Activated CD4-positive, alpha-beta T cell treated with anti-CD3 and anti-CD28 coated beads, Interleukin-2, amount 50 U/mL, for 1 hour (primary cell): ENCODE measurements at places on chromosomes 11 and 22.

DNA sequence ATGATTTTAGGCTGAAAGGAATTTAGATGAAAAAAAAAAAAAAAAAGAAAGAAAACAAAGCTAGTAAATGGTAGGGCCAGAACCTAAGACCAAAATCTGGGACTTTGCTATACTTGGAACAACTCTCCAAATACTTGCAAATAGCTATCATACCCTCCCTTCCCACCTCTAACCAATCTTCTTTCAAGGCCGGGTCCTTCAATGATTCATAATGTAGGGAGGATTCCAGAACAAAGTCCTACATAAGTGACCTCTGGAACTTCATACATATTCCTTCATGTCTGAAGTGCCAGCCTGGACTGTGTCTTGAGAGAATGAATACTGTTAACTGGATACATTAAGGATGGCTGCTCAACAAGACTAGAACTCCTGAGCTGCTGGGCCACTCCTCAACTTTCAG lies 9.9 kb downstream of the STK33 start:
- no peak for DNase-seq

GRCh38 chr11:66126064-66126463 lies 56.0 kb downstream of the PACS1 start:
- DNase-seq, result no peak

GRCh38 chr11:21446939-21447590 lies 745.8 kb upstream of the ANO5 start:
- DNase-seq, result no peak

DNA sequence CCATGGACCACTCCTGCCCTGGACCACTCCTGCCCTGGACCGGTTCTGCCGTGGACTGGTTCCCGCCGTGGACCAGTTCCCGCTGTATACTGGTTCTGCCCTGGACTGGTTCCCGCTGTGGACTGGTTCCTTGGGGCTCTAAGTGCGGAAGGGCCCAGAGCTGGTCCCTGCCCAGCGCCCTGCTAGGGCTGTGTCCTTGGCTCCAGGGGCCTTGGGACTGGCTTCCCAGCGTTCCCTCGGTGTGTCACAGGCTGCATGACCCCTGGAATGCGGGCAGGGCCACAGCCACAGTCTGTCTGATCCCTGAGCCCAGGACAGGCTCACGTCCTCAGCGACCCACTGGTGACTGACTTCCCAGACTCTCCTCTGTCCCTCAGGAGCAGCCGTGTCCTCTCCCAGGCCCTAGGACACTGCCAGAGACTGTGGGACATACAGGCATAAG lies 412.2 kb downstream of the TBC1D22A start:
- no peak for DNase-seq

DNA sequence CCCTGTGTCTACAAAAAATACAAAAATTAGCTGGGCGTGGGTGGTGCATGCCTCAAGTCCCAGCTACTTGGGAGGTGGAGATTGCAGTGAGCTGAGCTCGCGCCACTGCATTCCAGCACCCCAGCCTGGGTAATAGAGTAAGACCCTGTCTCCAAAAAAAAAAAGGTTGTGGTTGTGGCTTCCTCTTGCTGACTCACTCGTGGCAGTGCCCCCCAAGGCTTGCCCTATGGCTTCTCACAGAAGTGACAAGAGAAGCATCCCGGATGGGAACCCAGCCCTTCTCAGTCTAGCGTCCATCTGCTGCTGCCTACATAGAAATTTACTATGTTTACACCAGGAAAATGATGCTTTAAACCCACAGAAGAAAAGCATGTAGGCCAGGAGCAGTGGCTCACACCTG lies 68.5 kb upstream of the PITPNB start:
- DNase-seq, result no peak

- DNase-seq, result no peak
Observed at GRCh38 chr22:33188326-33188725, 130.1 kb upstream of the SYN3 start.
